Upper lobe of right lung (tissue), 1 donor: ENCODE measurements at places on chromosomes 7 and 10. TPM values are rescaled to one million over a fixed set of nuclear protein-coding genes. Genes with fewer than 3 reads are reported as not detected.

WNT2 gene
- total RNA-seq = 12.9 TPM

TRPV5 gene
- not detected for total RNA-seq

PPP1R3C gene
- total RNA-seq = 15.1 TPM

- H3K27me3 ChIP-seq = no peaks in the 10 kb centered on the region
- H3K27ac ChIP-seq = no peak overlapping the region
- H3K4me3 ChIP-seq = no peak overlapping the region
- DNase-seq = no peak
Measured at GRCh38 chr7:140235114-140235513, 58.3 kb upstream of the KDM7A start.

DNA sequence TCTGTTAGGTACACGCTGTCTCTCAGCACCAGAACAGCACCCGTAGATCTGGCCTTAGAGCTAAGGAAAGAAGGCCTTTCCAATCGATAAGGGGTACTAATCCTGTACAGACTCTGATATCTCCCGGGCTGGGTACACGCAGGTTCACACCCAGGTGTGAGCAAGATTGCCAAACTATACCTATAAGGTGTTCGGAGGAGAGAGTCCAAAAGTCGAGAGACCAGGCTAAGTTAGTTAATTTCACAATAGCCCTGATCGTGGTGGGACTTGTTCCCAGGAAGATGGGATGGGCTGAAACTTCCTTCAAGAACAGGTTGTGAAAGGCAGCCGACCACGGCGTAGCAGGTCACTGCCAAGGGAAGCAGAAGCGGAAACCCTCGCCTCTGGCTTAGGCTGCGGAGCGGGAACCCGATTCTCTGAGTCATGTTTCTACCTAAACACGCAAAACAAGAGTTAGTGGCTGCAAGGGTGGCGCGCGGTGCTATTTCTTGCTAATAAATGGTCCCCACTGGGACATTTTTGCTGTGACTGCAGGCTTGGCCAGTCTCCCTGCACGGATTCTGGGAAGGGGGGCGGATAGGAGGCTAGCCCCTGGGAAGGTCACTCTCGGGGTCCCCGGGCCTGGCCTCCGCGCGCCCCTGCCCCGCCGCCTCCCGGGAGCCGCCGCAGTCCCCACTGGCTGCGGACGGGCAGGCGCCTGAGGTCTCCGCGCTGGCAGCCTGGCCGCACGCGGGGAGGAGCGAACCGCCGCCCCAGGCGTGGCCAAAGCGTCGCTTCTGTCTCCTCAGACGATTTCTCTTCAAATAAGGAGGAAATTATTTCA lies 75.4 kb upstream of the PDSS1 start:
- peak; percentile 84 for DNase-seq
- peak overlapping the region; percentile 81 for H3K27ac ChIP-seq
- H3K4me3 ChIP-seq = peak overlapping the region; percentile 51
- no peaks in the 10 kb centered on the region for H3K4me1 ChIP-seq
- H3K27me3 ChIP-seq = no peaks in the 10 kb centered on the region

DNA sequence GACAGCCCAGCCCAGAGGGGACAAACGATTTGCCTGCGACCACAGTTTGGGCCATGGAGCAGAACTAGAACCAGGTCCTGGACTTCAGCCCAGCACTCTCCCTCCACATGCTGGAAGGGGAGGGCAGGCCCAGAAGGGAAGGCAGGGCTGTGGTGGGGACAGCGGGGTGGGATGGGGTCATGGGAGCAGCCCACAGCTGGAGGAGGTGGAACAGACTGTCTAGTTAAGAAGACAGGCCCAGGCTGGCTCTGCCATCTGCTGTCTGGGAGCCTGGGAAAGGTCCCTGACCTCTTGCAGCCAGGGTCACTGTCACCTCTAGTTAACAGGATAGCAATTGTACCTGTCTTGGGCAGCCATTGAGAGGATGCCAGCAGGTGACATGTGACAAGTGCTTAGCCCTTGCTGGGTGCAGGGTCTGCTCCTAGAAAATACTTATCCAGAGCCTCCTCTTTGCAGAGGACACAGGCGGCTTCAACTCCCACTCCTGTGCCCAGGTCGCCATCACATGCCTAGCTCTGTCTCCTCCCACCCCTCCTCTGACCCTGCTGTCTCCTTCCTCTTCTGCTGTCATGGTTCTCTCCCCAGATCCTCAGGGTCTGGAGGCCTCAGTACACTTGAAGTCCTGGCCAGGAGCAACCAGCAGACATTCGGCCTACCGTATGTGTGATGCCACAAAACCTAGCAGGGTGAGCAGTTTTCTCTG lies 37.0 kb upstream of the CHST15 start:
- H3K4me1 ChIP-seq = peaks cover 7% of the 10 kb centered on the region
- no peaks in the 10 kb centered on the region for H3K27me3 ChIP-seq
- H3K36me3 ChIP-seq = no peaks in the 10 kb centered on the region

- peak; percentile 92 for DNase-seq
- no peaks in the 10 kb centered on the region for H3K27me3 ChIP-seq
- H3K4me3 ChIP-seq = peak within 1 kb of the TSS; percentile 88
- H3K36me3 ChIP-seq = peaks cover 20% of the 10 kb centered on the region
- H3K4me1 ChIP-seq = peaks cover 35% of the 10 kb centered on the region
Measured at GRCh38 chr7:100867040-100867775, at the start of gene TRIP6. TRIP6 (plus strand) TSS chr7:100867387; CDS start chr7:100867498, 111 bp downstream.

GRCh38 chr7:23246555-23246954 lies at the start of gene GPNMB:
GPNMB (plus strand) TSS chr7:23246775; CDS start chr7:23246858, 83 bp downstream.
- no peak for DNase-seq
- peak within 1 kb of the TSS; percentile 71 for H3K27ac ChIP-seq
